SK-MEL-5 (cell line): ENCODE measurements at places on chromosomes 2 and 18.

GRCh38 chr2:216006164-216006663, 7.1 kb downstream of the MREG start:
- DNase-seq = peak; percentile 88

GRCh38 chr2:64837116-64837731, 152.0 kb upstream of the SLC1A4 start:
- no peak for DNase-seq

DNA sequence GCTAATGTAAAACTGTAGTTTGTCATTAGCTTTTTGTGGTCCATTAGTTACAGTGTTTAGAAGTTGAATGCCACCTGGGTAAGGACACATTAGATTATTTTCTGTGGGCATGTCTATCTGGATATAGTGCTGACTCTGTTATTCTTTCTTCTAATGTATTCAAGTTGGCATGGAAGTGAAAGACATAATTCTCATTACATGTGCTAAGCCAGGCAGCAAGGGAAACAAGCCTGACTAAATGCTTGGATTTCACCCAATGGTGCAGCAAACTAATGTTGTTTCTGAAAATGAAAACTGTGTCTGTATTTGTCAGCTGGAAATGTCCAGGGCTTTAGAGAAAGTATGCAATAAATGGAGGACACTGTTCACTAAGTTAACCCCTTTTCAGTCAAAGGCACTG, 100.7 kb downstream of the NUP35 start:
- DNase-seq = no peak

DNA sequence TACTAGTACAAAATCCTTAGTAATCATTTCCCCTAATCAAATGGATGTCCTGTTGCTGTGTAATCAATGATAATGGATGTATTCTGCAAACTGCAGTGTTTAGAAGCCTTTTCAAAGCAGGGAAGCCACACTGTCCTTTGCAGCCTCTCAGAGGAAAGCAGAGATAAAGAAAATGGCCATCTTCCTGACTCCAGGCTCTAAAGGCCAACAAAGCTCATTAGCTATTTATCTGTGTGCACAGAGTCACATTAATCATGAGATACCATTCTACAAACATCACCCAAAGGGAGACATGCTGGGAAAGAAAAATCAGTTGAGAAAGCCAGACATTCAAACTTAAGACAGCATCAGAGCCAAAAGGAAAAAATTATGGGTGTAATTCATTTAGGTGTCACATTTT, 165.0 kb downstream of the RAD51AP2 start:
- DNase-seq = no peak

GRCh38 chr2:230706053-230706521, 6.6 kb upstream of the CAB39 start:
- DNase-seq = no peak

DNA sequence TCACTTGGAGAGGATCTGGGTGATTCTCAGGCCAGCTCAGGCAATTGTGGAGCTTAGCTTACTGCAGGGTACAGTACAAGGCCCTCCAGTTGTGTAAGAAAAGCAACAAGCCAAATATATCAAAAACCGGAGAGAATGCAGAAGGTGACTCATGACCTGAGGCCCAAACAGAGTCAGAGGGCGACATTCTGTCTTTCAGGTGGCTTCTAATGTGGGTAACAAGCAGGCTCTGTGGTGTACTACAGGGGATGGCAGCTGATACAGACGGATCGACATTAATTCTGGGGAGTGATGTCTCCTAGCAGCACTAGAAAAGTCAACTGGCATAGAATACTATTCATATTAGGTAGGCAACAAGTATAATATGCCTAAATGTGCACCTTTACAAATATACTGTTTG, 219.5 kb upstream of the SOX11 start:
- DNase-seq = no peak

DNA sequence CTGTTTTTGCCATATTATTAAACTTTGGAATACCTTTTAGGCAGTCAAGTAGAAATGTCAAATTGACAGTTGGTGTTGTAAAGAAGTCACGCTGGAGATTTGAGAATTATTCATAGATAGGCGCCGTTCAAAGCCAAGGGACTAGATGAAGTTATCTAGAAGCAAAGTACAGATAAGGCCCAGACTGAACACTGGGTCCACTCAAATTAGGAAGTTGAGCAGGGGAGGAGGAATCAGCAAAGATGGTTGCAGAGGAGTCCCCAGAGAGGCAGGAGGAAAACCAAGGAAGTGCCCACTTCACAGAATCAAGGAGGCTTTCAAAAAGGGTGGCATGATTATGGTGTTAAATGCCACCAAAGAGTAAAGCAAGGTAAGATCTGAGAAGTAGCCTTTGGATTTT, 9.6 kb upstream of the ALS2 start:
- DNase-seq = no peak

DNA sequence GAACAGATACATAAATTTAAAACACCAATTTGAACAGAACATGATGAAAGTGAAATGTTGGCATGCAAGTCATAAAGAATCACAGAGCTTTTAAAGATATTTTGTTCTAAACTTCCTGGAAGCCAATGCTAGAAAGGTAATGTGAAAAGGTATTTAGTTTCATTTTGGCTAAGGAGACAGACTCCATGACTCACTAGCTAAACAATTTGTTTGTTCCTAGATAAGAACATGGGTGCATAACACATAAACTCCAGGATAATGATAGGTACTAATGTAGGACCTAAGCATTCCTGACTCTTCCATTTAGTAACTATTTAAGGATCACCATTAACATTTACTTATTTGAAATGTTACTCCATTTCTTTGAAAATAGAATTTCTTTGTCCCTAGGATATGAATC, 292.5 kb upstream of the CNTNAP5 start:
- no peak for DNase-seq

DNA sequence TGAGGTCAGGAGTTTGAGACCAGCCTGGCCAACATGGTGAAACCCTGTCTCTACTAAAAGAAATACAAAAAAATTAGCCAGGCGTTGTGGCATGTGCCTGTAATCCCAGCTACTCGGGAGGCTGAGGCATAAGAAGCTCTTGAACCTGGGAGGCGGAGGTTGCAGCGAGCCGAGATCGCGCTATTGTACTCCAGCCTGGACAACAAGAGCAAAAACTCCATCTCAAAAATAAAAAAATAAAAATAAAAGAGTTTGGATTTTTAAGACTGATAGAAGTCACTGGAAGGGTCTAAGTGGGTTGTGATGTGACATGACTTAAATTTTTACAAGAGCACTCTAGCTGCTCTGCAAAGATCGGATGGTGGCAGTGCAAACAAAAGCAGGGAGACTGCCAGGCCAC, 15.9 kb downstream of the KCNK3 start:
- DNase-seq = no peak

- DNase-seq = peak; percentile 45
Observed at GRCh38 chr18:43277164-43277600, at the start of gene SYT4. SYT4 (minus strand) TSS chr18:43277490; CDS start chr18:43277281, 209 bp downstream.

DNA sequence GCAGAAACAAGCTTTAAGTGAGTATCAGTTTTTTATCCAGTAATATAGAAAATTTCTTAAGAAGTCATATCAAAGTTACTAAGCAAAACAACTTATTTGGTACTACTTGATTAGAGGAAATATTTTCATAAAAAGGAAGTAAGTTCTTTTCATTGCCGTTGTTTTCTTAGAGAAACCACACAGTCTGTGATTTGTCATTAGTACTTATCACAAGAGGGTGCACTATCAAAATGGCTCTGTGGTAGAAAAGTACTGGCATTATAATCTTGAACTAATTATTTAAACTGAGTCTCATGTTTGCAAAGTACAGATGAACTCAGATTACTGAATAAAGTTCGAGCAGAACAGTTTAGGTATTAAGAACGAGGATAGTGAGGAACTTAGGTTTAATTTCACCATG, 93.4 kb downstream of the IKZF2 start:
- DNase-seq = no peak

GRCh38 chr2:154457286-154457685, 241.2 kb upstream of the KCNJ3 start:
- no peak for DNase-seq

DNA sequence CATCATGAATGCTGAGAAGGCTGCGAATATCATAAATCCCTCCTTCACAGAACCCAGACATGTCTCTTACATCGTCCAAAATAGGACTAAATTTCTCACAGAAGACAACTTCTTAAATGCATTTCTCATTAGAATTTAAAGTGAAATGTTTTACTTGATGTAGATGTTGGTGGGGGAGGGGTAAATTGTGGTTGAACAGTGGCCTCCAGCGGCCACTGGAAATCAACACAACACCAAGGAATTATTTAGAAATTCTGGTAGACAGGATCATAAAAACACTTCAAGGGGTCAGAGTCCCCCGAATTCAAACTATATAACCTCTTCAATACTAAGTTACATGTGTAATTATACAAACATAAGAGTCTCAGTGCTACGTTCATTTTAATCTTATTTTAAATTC, 135.9 kb downstream of the ABCA12 start:
- DNase-seq = peak; percentile 55

DNA sequence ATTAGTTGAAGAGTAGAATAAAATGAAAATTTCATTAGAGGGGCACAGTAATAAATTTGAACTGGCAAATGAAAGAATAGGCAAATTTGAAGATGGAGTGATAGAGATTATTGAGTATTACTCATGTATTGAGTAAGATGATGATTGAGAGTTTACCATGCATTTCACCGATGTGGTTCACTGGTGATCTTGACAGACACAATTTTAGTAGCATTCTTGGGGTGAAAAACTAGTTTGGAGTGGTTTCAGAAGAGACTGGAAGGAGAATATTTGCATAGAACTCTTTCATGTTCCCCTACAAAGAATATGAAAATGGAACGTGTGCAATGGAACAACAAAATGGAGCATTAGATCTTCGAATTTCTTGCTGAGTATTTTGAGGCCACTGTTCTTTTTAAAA, 121.4 kb downstream of the ASXL3 start:
- no peak for DNase-seq

- no peak for DNase-seq
Observed at GRCh38 chr2:195342061-195342460, 315.0 kb upstream of the SLC39A10 start.

- DNase-seq = no peak
Observed at GRCh38 chr18:66083078-66083477, 332.3 kb downstream of the CDH7 start.

DNA sequence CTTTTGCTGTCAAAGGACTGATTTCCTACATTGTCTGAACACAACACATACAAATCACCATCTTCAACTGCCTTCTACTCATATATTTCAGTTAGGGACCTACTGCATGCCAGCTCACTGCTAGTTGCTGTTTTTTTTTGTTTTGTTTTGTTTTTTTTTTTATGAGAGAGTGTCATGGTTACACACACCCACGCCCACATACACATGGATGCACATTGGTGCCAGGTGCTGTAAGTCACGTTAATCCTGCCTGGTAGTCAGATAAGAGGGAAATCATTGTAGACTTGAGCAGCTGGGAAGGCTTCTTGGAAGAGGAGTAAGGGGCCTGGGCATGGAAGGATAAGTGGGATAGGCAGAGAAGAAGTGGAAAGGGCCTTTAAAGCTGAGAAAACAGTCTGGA, 209.9 kb downstream of the TDRD15 start:
- no peak for DNase-seq

- DNase-seq = no peak
Observed at GRCh38 chr2:68135448-68136320, 22.0 kb upstream of the PNO1 start.

GRCh38 chr18:6363216-6363615, 51.5 kb downstream of the L3MBTL4 start:
- no peak for DNase-seq

- DNase-seq = no peak
Observed at GRCh38 chr2:128941751-128942150, 623.1 kb upstream of the HS6ST1 start.

- no peak for DNase-seq
Observed at GRCh38 chr2:86671337-86671981, 47.8 kb upstream of the RNF103 start.
